ENCODE measurements at places on chromosomes 2 and 18. TPM values are rescaled to one million over a fixed set of nuclear protein-coding genes. Genes with fewer than 3 reads are reported as not detected.

DNA sequence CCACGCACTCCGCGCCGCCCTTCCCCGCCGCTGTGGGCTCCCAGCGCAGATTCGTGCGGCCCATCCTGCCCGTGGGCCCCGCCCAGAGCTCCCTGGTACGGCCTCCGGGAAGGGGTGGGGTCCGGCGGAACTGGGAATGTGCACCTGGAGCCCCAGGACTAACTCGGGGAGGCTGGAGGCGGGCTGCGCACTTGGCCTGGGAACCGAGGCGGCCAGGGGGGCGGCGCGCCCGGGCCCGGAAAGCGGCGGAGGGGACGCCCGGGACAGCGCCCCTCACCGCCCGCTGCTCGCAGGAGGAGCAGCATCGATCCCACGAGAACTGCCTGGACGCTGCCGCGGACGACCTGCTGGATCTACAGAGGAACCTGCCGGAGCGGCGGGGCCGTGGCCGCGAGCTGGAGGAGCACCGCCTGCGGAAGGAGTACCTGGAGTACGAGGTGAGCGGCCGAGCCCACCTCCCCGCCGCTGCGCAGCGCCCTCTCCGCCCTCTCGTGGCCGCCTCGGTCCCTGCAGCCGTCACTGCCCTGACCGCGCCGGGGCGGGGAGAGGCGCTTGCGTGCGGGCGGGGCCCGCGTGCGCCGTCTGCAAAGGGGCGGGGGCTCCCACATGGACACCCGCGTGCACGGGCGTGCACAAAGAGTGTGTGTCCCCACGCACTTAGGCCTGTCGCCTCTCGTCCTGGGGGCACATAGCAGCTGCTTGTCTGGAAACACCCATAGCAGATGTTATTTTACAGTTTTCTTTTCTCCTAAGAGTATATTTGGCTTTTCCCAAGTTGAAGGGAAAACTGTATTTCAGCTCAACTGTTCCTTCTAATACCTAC is 25.2 kb downstream of the PSD4 start:
- peak; percentile 78 for DNase-seq

- DNase-seq, result no peak
These were observed 137.4 kb downstream of the INHBB start for GRCh38 chr2:120483355-120483754.

- DNase-seq, result no peak
These were observed 19.5 kb downstream of the MRPL44 start for GRCh38 chr2:223976635-223977226.

DNA sequence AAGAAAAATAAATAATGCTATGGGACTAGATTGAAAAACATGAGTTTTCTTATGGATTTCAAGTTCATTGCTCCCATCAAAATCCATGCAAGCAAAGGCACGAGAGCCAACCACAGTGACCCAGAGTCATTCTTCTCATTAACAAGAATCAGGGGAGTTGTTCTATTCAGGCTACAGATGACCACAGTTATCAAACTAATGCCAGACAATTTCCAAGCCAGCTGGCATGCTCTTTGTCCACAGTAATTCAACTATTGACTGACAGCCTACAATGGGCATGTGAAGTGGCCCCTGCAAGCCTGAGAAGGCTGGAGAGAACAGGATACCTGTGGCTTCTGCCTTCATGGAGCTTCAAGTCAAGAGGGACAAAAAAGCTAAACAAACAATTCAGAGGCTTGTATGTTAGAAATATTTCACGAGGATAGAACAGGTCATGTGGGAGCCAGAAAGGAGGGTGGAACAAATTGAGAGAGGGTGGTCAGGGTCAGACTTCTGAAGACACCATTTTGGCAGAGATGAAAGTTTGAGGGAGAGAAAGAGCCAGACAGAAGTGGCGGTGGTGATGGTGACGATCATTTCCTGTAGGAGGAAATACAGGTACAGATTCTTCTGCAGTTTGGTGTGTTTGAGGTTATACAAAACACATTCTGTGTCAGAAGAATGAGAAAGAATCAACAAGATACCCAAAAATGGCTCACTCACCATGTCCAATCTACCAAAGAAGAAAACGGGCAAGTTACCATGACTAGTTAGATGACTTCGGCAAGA is 732.4 kb downstream of the RNF144A start:
- no peak for DNase-seq

Gene TNFRSF11A
- total RNA-seq, result 2.5 TPM

Gene LIMS3
- 5.4 TPM for total RNA-seq

DNA sequence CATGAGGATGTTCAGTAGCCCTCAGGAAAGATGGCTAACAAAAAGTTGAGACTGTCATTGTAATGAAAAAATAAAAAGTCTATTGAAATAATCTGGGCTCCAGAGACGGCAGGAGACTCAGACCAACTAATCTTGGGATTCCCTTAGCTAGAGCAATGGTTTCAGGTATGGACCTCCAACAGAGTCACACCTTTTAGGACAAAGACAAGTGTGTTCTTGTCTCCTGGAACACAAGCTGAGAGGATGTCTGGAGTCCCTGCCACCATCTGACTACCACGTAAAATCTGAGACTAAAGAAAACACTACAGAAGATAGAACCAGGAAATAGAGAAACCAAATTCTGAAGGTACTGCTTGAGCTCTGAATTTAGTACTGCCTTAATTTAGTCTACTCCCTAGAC is 103.3 kb upstream of the RBBP8 start:
- DNase-seq, result no peak

- DNase-seq, result peak; percentile 76
These were observed 22.4 kb upstream of the RMP24 start for GRCh38 chr18:35949903-35950627.

Gene FBLN7
- total RNA-seq, result 0.43 TPM

DNA sequence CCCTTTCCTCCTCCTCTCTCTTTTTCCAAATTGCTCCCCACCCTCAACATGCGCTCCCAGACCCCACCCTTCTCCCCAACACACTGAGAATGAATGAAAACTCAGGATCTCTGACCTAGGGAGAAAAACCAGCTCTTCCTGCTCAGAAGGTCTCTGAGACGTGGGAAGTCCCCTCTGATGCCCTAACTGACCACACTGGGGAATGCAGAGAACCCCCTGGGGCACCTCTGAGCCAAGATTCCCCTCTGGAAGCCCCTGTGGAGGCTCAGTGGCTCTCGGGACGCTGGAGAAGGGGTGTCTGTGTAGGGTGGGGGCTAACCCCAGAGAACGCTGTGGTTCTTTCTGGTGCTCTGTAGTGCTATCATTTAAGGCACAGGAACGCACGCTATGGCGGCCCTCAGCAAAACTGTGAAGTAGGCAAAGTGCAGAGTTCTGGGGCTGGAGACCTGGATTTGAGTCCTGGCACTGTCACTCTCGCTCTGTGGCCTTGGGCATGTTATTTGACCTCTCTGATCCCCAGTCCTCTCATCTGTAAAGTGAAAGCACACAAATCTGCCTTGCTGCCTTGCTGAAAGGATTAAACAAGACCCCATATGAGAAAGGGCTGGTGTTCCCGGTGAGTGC is 17.1 kb downstream of the ATOH8 start:
- peak; percentile 11 for DNase-seq

Gene MDH1B
- total RNA-seq, result 2.0 TPM

DNA sequence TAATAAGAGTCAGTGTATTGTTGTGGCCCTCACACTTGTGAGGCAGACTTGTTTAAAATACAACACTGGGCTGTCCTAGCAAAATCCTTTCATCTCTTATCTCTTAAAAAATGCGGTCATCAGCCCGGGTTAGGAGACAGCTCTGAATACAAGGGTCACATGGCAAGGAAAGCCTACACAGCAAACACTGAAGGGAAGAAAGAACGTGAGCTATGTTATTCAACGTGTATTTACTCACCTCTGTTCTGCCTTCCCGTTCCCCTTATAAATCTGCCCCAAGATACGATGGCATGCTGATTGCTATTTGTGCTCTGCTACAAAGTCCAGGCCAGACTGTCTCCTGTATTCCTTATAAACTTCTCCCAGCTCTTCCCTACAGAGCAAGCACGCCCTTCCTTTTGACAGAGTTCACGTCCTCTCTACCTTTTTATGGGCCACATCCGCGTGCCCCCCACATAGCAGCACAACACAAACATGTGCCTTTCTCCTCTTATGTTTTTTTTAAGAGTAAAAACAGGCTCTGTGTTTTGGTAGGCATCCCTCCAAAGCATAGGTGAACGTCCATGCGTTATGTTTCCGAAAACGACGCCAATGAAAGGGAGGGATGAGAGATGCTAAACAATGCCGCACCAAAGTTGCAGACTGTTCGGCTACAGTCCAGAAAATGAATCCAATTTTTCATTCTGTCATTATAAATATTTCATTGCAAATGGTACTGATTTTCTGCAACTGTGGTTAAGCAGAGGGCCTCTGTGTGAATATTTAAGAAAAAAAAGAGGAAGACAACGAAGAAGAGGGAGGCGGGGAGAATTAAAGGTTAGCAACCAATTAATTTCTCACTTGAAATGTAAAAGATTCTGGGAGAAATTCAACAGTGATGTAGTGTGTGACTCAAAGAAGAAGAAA is 274.7 kb downstream of the ZNF521 start:
- DNase-seq, result no peak

Gene IL36G
- not detected for total RNA-seq

- no peak for DNase-seq
These were observed 70.6 kb upstream of the ASAP2 start for GRCh38 chr2:9135822-9136558.

DNA sequence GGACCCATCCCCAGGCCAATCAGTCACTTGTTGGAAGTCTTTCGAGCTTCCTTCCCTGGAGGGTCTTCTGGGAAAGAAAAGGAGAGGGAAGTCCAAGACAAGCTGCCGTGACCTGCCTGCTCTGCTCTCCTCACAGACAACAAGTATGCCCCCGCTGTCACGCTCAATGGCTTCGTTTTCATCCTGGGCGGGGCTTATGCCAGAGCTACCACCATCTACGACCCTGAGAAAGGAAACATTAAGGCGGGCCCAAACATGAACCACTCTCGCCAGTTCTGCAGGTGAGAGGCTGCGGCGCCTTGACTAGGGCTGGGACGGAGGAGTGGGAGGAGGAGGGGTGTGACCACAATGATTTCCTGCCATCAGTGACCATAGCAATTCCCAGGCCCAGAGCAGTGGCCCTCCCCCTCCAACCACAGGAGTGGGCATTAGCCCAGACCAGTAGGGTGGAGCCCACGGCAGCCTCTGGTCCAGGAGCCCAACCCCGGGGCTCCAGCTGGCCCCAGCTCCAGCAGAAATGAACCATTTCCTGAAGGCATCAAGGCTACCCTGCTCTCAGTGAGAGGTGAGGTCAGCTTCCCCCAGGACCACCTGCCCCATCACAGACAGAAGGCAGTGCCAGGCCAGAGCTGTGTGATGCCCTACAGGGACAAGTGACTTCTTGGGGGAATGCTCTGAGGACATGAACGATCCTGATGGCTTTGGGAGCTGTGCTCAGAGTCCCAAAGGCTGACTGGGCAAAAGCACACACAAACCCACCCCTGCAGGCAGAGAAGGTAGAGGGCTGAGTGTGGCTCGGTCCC is 223.1 kb downstream of the ATAD2B start:
- no peak for DNase-seq

GRCh38 chr18:2917259-2918047 is 70.6 kb downstream of the EMILIN2 start:
- no peak for DNase-seq
